ENCODE measurements at places on chromosomes 11 and 22. TPM values are rescaled to one million over a fixed set of nuclear protein-coding genes. Genes with fewer than 3 reads are reported as not detected.

Gene APOA4
- not detected for total RNA-seq

Gene MS4A12
- total RNA-seq: not detected

Gene TENM4
- 0.14 TPM for total RNA-seq

Gene SUSD2
- total RNA-seq: 56.4 TPM

Gene PGA5
- total RNA-seq: not detected

Gene KCNQ1
- 0.74 TPM for total RNA-seq

All from A549 treated with ZK216348 at 1 μM for 4 hours (cell line).